Glomerular endothelial cell (primary cell): ENCODE measurements at places on chromosomes 7 and 10.

DNA sequence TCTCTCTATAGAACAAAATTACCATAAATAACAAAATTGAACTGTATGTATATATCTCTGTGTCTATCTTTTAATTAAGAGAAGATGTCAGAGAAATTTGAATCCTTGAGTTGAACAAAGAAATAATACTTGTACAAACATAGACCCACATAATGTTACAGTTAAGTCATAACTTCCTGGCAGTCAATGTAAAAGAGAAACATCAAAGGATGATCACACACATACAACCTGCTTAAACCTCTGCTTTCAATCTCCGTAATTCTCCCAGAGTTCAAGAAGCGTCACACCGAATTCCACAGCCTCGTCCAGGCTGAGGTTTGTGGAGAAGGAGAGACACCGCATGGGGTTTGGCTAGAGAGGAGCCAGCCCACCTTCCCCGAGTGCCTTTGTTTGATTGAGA, 40.1 kb upstream of the LRRC4 start:
- no peak for DNase-seq

GRCh38 chr10:58897708-58898107, 278.7 kb upstream of the PHYHIPL start:
- DNase-seq = no peak

- DNase-seq = no peak
Measured at GRCh38 chr7:158808126-158808525, 21.2 kb downstream of the ESYT2 start.

DNA sequence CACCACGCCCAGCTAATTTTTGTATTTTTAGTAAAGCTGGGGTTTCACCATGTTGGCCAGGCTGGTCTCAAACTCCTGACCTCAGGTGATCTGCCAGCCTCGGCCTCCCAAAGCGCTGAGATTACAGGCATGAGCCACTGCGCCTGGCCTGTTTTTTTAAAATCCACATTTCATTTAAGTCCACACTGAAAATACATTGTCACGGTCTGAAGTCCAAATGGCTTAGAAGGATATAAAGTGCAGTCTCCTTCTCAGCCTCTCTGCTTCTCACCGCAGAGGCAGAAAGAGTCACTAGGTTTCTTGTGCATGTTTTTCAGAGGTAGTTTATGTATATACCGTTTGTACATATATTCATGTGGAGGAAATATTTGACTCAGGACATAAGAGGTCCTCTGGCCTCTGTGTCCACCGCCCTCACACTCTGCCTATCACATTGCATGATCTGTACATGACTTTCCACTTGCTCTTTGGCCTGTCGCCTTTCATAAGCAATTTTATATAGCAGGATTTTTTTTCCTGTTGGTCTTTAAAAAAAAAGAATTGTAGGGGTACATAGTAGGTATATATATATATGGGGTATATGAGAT, 42.9 kb downstream of the BLNK start:
- DNase-seq = no peak

- DNase-seq = peak; percentile 42
Measured at GRCh38 chr7:142459551-142459963, 201.7 kb upstream of the PRSS58 start.

DNA sequence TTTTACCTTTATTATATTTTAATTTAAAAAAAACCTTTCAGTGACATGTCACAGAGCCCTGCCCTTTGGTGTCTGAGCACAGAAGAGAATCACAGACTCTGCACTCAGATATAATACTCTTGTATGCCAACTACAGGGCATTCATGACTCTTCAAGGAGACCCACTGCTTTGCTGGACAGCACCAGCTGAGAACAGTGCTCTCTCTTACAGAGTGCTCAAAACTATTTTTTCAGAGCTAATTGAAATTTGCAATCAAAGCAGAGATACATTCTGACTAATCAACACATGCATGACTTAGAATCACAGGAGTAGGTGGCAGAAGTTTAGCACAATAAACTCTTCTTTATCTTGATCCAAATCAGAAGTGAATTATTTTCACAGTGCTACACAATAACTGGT, 99.1 kb downstream of the OSBPL3 start:
- no peak for DNase-seq
